ENCODE measurements at places on chromosomes 5 and 9. TPM values are rescaled to one million over a fixed set of nuclear protein-coding genes. Genes with fewer than 3 reads are reported as not detected.

Gene SARDH
- total RNA-seq: 1.7 TPM

Gene STPG3
- total RNA-seq: not detected

Gene WNT8A
- not detected for total RNA-seq

GRCh38 chr9:127763918-127764384 is 14.5 kb downstream of the SH2D3C start:
- ATAC-seq: peak; percentile 66

GRCh38 chr9:92715488-92716231 is 45.7 kb upstream of the IPPK start:
- peak; percentile 87 for ATAC-seq

DNA sequence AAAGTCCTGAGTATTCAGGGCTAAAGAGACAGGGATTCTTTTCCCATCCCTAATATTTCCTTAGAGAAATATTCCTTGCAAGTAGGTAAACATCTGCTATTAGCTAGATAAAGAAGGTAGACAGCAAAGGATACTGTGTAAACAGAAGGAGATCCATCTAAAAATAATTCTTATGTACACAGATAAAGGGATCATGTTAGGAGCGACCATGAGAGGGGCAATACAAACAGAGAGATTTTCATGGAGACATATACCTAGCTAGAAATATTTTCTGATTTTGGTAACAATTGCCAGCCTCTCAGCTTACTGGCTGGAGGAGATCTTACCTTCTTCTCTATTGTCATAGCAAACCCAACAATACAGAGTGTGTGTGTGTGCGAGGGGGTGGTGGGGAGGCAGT is 184.6 kb upstream of the DMAC1 start:
- ATAC-seq: no peak

Measured in motor neuron (in vitro differentiated cells).